ENCODE measurements at places on chromosomes 4 and X.
A peak's percentile ranks its signal among the peaks of the same experiment; 100 is the strongest.

- DNase-seq: no peak
These were observed 3.2 kb downstream of the MAN2B2 start for GRCh38 chr4:6578221-6578620.

GRCh38 chr4:8644461-8644891 is 51.9 kb downstream of the CPZ start:
- no peak for DNase-seq

- no peak for DNase-seq
These were observed 24.7 kb downstream of the SH3KBP1 start for GRCh38 chrX:19862634-19863211.

GRCh38 chrX:2283111-2283859 is 217.5 kb downstream of the DHRSX start:
- DNase-seq: no peak

DNA sequence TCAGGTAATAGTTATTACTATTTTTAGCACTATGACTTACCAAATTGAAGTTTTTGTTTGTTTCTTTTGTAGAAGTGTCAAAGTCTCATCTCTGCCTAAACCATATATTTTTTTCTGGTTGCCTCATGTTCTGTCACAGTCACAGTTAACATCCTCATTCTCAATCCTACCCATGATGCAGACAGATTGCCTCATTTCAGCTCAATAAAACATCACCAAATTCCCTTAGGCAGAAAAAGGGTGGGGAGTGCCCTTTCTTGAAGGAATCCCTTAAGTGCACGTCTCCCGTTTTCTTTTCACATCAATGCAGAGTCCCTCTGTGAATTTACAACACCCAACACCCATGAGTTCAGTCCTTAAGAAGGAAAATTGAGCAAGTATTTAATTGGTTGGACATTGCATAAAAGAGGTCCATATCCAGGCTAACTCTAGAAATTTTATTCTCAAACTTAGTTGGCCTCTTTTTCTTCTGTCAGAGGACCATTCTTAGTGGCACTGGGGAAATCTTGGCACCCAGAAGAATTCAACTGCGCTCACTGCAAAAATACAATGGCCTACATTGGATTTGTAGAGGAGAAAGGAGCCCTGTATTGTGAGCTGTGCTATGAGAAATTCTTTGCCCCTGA is 103.7 kb upstream of the BMPR1B start:
- DNase-seq: no peak

DNA sequence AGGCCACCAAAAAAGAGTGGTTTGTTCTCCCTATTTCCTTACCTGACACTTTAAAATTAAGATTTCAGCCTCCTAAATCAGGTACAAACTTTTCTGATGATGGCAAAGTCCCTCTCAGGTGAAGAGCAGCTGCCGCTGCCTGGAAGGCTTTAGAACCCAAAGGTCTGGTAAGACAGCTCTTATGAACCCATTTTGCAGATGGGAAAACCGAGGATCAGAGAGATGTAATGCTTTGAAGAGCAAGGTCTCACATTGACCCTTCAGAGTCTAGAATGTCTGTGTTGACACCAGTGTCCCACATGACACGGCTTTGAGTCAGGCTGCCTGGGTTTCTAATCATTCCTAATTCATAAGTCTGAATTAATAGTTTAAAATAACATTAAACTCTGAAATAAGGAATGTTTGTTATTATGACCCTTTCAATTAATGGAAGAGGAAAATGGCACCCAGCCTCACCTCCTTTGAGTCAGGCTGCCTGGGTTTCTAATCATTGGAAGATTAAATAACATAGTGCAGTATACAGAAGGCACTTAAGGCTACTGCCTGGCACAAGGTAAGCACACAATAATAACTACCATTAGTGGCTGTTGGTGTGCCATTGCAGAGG is 27.9 kb upstream of the KIAA0232 start:
- DNase-seq: no peak

GRCh38 chrX:13131396-13132137 is 87.1 kb upstream of the FAM9C start:
- peak; percentile 24 for DNase-seq

- DNase-seq: no peak
These were observed 84.8 kb upstream of the PLAC1 start for GRCh38 chrX:134743091-134743490.

Data from CD4-positive, alpha-beta T cell treated with Interleukin-17A for 1 hour (primary cell).